A172 (cell line): ENCODE measurements at places on chromosomes 5 and 9. TPM values are rescaled to one million over a fixed set of nuclear protein-coding genes. Genes with fewer than 3 reads are reported as not detected.

DNA sequence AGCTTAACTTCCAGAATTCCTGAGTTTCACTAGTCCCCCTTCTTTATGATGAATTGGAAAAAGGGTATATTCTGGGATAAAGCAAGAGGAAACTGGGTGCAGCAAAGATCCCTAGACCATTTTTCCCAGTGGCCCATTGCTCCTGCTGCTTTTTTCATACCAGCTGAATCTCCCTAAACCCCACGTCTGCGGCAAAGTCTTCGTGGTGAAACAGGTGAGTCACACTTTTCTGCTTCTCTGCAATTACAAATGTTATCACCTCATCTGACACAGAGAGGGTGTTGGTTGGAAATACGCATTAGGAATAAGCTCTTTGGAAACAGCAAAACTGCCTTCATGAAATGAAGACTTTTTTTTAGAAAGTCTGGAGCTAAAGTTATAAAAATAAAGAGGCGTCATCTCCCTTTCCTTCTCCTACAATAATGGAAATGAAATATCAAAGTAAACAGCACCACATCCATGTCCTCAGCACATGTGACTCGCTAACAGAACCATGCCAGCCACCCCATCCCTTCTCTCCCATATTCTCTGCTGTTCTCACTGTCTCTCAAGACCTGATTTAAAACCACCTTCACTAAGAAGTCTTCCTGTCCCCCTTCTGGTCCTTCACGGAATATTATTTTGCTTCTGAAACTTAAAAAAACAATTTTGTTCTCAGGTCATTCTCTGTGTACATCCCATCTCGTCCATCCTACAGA, 39.5 kb upstream of the GLRX start:
- peak; percentile 84 for DNase-seq

PCDHA13 gene
- 0.26 TPM in 1 of 2 replicates, not detected in the other for total RNA-seq

DNA sequence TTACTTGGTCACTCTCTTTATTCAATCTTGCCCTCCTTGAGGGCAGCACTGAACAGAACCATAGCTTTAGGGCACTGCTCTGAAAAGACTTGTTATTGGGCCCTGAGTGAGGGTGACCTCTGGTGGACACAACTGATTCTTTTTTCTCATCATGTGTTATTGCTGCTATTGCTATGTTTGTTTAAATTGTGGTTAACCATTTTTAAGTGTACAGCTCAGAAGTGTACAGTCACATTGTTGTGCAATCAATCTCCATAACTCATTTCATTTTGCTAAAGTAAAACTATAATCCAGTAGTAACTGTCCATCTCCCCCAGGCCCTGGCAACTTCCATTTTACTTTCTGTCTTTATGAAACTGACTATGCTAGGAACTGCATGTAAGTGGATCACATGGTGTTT, 351.1 kb upstream of the RIOK2 start:
- DNase-seq: peak; percentile 83

DNA sequence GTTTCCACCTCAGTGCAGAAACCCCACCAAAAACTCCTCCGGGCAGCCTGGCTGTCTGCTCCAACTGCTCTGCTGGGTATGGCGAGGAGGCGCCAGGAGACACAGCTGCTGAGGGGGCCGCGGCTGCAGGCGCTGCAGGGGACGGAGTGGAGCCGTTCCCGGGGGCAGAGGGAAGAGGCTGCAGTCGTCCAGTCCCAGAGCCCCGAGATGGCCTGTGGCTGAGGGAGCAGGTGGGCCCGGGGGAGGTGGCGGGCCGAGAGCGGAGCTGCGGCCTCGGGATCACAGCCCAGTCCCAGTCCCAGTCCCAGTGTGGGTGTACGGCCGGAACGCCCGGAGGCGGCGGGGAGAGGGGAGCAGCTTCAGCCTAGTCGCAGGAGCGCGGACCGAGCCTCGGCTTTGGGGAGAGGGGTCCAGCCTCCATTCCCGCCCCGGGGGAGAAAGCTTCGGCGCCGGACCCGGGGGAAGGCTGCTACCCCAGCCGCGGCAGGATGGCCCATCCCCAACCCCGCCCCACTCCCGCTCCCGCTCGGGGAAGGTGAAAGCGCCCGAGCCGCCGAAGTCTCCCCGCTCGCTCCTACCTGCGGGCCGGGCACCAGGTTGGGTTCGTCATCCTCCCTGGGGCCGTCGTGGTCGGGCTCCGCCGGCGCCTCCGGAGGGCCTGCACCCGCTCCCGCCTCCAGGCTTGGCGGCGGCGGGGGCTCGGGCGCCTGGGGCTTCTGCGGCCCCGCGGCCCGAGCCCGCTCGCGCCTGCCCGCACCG, 513 bp downstream of the FAM193B start:
- DNase-seq: no peak

DNA sequence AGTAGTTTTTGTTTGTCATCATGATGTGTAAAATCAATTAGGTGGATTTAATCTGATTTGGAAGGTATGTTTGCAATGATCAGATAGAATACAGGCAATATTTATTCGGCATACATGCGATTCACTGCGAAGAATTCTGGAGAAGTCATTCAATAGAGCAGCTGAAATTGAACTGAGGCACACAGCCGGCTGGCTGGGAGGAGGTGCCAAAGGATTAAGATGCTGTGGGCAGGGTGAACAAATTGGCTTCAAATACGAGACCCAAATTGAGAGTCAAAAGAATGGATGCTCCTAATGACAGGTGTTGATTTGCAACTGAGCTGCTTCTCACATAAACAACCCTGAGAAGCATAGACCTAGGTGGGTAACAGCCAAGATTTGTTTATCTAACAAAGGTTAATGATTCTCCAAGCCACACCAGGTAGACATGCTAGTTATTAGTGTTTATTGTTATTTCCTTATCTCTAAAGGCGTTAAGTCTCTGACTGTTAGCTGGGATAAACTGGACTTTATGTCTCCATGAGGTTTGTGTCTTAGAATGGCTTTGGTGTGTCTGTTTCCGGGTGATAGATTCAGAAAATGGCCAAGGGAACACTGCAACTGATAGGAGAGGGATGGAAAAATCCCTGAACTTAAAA, 55.3 kb upstream of the CLINT1 start:
- DNase-seq: no peak

GRCh38 chr9:134568811-134569210, 72.8 kb upstream of the COL5A1 start:
- DNase-seq: no peak

TRIM36 gene
- total RNA-seq: 11.3 and 18.9 TPM in 2 replicates

DNA sequence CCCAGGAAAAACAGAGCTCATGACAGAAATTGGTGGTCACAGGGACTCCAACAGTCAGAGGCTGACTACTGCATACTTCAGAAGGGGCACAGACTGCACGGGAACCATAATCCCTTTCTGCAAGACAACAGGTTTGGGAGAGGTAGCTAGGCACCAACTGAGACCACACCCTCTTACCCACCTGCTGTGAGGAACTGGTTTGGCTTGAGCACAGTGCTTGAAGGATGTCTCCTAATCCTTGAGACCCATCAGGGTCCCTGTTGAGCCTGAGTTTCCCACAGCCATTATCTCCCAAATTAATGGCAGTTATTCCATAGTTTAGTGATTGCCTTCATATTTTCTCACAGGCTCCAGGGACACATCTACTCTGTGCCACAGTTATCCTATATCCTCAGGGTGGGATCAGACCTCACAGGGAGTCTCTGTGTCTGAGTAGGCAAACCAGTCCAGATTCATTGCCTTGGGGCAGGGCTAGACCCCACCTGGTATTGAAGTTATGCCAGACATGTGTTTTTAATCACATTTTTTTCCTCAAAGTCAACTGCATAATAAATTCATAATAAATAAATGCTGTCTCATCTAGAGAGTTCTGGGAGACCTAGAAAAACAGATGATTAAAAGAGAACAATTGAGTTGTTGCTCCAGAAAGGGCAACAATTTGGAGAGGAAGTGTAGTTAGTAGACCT, 9.3 kb upstream of the CAST start:
- peak; percentile 70 for DNase-seq

DNA sequence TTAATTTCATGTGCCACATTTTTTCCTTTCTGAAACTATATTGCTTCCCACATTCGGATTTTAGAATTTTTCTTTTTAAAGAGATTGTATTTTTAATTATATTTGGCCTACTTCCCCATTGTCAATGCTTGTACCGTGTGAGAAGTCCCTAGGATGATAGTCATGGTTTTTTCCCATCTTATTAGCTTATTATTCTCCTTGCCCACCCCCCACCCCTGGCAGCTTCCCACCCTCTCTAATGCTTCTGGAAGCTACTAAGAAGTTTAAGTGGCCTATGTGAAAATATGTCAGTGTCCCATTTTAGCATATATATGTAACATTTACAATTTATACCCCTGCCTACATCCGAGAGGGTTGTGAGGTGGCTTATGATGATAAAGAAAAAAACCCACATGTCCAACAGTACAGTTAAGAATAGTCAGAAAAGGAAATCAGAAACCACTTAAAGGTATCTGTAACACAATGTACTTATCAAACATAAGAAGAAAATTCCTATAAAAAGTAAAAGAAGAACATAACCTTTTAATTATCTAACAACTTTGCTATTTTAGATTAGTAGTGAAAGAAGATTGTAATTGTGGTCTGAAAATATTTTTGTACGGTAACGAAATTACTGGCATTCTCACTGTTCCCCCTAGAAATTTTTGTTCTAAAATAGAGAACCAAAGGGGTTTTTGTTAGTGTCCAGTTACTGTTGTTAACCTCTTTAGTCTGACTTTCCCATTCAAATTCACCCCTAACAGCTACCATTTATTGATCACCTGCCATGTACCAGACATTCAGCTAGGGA, 62.1 kb downstream of the SLC44A1 start:
- DNase-seq: no peak

CDH9 gene
- 0.22 TPM in 1 of 2 replicates, not detected in the other for total RNA-seq

GRCh38 chr9:111041902-111042301, 3.6 kb upstream of the LPAR1 start:
- DNase-seq: no peak

GRCh38 chr5:891837-892393, 686 bp downstream of the BRD9 start:
- peak; percentile 8 for DNase-seq
